ENCODE measurements at places on chromosomes 11 and 22. TPM values are rescaled to one million over a fixed set of nuclear protein-coding genes. Genes with fewer than 3 reads are reported as not detected.

The OR5P2 gene
- total RNA-seq, result not detected

The GAL3ST1 gene
- total RNA-seq, result 1.3 TPM

The CCDC89 gene
- total RNA-seq, result 1.6 TPM

The TMPRSS4 gene
- total RNA-seq, result not detected

The P2RY6 gene
- total RNA-seq, result 3.4 TPM

The KRTAP5-1 gene
- total RNA-seq, result not detected

The RHOD gene
- 28.1 TPM for total RNA-seq

The ROBO3 gene
- 15.4 TPM for total RNA-seq

The TMPRSS5 gene
- 4.9 TPM for total RNA-seq

The TRIM6 gene
- total RNA-seq, result 6.1 TPM

The NTM gene
- total RNA-seq, result 9.0 TPM

The LMO1 gene
- not detected for total RNA-seq

The RAB3IL1 gene
- 11.7 TPM for total RNA-seq

The SLC37A2 gene
- total RNA-seq, result 13.6 TPM

The SERPING1 gene
- 421 TPM for total RNA-seq

The GAB4 gene
- not detected for total RNA-seq
